Stimulated activated CD4-positive, alpha-beta T cell treated with anti-CD3 and anti-CD28 coated beads, Interleukin-12 subunit alpha, Interleukin-12 subunit beta, amount 100 ng/mL, for 48 hours (primary cell): ENCODE measurements at places on chromosomes 6 and 20.
A peak's percentile ranks its signal among the peaks of the same experiment; 100 is the strongest.

DNA sequence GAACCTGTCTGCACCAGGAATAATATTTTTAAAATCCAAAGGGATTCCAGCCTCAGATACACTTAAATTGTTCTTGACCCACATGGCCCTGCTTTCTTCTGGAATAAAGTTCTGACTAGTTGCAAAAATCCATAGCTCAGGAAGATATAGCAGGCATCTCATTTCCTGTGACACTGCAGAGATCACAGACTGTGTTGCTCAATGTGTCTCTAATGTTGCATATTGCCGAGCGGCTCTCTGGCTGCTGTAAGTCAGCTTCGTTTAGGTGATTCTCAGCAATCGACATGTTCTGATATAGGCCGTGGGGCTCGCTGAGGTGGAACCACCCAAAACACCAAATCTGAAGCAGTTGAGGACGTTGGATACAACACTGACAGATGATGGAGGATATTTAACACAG, 498.3 kb upstream of the AGPAT4 start:
- no peak for DNase-seq

DNA sequence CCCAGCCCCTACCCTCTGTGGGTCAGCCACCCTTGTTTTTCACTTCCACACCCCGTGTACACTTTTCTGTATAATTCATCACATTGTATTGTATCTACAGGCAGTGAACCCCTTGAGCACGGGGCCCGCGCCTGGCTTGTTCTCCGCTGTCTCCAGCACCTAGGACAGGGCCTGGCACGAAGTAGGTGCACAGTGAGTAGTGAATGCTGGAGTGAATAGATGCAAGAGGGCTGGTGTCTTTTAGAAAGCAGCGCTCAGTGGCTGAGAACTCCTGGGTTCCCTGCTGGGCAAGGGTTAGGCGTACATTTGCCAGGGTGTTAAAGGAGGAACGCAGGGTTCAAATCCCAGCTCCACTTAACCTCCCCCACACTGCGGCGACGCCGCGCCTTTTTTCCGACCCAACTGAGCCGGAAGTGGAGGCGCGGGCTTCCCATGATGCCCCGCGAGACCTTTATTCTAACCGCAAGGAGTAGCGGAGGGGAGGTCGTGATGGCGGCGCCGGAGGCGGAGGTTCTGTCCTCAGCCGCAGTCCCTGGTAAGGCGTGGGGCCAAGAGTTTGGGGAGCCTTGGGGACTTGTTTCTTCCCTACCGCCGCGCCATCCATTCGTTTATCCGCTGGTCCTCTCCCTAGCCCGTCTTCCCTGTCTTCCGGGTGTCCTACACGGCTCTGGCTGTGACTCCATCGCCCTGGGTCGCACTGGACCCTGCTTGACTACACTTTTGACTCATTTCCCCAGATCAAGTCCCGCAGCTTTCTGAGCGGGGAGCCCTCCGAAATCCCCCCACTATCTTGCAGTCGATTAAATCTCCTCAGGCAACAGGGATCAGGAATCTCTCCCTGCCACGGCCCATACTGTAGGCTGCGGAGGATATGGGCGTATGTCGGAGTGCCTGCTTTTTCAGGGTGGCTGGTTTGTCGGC, at the start of gene MAD2L1BP:
TSS of gene MAD2L1BP (plus strand) at position 454 of the 921 bp plus-strand sequence. CDS start at position 490, 36 bp downstream.
- peak; percentile 84 for DNase-seq

DNA sequence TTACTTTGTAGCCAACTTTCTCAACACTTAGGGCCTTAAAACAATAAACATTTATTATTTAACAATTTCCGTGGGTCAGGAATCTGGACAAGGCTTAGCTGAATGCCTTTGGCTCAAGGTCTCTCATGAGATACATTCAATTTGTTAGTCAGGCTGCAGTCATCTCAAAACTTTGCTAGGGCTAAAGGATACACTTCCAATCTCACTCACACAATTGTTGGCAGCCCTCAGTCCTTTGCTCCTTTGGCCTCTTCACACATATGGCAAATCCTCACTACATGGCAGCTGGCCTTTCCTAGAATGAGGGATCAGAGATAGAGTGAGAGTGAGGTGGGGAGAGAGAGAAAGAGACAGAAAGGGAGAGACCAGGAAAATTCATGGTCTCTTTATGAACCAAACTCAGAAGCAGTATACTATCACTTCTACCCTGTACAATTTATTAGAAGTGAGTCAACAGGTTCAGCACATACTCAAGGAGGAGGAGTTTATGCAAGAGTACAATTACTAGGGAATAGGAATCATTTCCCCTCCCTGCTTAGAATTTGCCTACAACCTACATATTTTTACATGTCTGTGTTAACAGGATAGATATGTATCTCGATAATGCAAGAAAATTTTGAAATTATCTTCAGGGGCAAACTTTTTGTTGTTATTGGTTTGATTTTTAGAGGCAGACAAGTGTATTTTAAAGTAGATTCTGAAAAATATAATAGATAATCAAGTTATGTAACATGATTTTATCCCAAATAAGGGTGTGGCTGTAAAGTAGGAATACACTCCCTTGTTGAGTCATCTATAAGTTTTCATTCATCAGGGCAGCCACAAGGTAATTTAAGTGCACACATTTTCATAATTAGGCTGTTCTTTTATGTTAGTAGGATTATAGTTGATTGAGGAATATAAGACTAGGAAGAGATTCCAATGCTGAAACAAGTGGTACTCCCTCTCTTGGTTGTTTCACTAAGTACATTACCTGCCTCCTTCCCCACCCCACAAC, 85.9 kb upstream of the HMGCLL1 start:
- no peak for DNase-seq

- no peak for DNase-seq
Measured at GRCh38 chr6:22101163-22101562, 195.7 kb downstream of the PRL start.

DNA sequence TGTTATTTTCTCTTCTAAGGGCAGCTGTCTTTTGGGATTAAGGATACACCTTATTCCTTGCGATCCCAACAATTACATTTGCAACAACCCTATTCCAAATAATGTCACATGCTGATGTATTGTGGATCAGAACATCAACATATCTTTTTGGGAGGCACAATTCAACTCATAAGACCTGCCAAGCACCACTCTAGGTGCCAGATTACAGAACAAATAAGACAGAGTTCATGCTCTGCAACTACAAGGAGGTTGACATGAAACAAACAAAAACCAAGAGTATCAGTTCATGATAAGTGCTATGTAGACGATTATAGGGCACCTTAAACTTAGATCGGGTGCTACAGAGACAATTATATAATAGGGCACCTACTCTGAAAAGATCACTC, 203.2 kb upstream of the SGK1 start:
- no peak for DNase-seq

DNA sequence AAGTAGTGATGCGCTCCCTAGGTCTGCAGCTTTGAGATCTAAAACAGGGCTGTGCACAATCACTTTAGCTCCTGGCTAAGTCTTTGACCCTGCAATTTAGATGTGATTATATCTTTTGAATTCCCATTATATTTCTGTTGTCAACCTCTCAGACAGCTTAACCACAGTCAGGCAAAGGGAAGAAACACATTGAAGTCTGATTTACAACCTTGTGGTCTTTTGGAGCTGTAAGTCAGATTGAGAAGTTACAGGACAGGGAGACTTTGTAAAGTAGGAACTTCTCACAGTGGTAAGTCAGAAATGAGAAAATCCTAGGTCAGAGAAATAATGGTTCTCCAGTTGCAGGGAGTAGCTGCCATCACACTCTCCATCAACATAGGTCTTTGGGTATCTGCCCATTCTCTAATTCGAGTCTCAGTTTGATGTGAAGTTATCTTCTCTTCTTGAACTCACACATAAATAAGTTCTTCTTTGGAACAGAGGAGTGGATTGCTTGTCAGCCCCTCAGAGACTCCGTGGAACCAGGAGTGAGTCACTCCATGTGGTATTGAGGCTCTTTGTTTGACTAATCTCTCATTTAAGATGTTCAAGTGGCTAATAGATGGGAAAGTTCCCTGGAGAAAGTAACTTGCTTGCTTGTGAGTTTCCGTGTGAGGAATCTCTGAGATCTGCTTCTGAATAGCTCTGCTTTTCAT, 35.0 kb upstream of the SGK1 start:
- DNase-seq = peak; percentile 26

- DNase-seq = no peak
Measured at GRCh38 chr6:143750877-143751276, 73.1 kb downstream of the PHACTR2 start.

DNA sequence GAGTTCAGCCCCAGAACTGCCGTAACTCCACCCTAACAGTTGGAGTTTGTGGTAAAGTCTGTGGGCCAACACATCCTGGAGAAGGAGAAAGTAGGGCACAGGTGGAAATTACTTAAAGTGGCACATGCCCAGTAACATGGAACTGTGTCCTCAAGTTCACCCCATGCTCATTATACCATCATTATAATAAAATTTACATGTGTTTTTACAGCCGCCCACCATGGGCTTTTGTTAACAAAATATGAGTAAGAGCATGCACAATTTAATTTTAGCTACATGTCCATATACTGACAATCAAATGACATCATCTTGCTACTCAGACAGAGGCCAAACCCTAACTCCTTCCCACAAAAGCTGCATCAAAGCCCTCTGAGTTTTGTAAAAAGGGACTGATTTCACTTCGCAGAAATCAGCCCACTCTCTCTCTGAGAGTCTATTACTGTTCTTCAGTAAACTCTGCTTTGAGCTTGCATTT, 17.3 kb upstream of the ELOVL4 start:
- no peak for DNase-seq

DNA sequence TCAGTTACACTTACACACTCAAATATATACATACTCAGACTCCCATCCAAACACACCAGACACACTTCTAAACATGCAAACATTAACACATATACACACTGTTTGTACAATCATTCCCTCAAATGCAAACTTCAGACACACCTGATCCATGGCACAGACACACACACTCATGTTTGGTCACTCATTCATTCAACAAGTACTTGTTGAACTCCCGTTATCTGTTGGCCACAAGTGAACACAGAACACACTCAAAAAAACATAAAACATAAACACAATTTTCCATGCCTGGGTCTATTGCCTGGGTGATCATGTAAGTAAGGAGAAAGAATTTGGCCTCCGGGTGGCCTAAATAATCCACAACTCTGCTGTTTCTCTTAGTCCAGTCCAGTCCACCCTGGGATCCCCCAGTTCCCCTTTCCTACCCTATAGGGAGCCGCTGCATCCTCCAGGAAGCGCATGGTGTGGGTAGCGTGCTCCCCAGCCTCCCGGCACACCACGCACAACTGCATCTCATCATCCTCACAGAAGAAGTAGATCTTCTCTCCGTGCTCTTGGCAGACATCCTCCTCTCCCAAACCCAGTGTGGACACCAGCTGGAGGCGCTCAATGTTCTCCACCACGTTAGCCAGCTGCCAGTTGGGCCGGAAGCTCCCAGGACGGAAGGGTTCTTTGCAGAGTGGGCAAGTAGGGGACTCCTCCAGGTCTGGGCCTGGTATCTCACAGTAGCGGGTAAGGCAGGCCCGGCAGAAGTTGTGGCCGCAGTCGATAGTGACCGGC, 815 bp downstream of the TRIM10 start:
- DNase-seq = no peak

DNA sequence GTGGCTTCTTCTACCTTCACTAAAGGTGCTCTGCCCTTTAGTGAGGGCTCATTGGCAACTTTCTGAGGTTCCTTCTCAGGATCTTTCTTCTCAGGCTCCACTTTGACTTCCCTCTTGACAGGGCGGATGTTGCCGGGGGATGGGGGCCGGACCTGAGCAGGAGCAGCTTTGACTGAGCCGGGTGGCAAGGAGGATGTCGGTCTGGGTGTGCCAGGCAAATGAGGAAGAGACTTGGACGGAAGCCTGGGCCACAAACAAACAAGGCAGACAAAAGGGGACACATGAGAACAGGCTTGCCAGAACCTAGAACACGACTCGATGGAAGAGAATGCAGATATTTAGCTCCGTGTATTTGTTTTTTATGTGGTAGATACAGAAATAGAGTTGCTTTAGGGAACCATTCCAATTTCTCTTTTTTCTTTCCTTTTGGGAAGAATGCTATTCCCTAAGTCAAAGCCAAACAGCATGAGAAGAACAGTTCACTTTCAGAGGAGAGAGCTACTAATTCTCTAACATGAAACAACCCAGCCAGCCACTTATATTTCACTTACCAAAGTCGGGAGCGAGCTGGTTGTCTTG, 76.2 kb upstream of the BCLAF1 start:
- DNase-seq = no peak

- DNase-seq = no peak
Measured at GRCh38 chr20:12110711-12111110, 193.0 kb downstream of the BTBD3 start.

DNA sequence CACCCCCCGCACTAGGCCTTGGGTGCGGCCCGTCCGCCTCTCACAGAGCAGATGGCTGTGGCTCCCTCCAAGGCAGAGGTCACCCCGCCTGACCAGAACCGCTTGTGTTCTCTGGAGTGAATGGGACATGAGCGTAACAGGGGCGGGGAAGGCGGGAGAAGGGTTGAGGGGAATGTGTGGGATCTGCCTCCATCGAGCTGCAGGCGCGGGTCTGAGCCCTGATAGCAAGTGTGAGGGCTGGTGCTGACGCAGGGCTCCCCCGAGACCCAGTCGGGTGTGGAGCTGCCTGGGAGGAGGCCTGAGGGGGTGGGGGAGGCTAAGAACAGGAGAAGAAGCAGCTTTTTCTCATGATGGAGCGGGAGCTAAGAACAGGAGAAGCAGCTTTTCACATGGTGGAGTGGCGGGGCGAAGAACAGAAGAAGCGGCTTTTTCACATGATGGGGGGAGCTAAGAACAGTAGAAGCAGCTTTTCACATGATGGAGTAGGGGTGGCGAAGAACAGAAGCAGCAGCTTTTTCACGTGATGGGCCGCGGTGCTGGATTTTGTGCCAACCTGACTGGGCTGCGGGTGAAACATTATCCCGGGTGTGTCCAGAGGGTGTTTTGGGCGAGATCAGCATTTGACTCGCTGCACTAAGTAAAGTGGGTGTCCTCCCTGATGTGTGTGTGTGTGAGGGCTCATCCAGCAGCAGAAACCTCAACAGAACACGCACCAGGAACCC, 169.3 kb downstream of the TTLL2 start:
- no peak for DNase-seq

- no peak for DNase-seq
Measured at GRCh38 chr6:89023591-89024441, 56.7 kb upstream of the PNRC1 start.

- DNase-seq = no peak
Measured at GRCh38 chr20:56244259-56244658, 4.3 kb upstream of the MC3R start.

DNA sequence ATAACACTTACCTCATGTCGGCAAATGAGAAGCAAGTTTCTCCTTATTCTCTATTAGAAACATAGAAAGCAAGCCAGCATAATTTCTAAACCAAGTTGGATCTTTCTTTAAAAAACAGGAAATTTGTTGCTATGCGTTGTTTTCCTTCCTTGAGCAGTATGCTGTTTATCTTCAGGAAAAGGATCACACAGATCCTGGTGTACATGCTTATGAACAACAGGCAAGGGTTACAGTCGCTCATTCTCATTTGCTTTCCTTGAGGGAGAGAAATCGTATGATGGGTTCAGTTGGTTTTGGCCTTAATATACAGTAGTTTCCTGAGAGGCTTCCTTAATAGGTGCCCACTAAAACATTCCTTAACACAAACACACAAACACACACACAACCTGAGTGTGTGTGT, 118.8 kb downstream of the FYN start:
- DNase-seq = no peak

- DNase-seq = no peak
Measured at GRCh38 chr6:43878823-43879495, 108.9 kb downstream of the VEGFA start.
